ENCODE measurements at places on chromosomes 4 and X.
A peak's percentile ranks its signal among the peaks of the same experiment; 100 is the strongest.

GRCh38 chrX:97215186-97215585 lies 331.5 kb downstream of the RPA4 start:
- no peak for DNase-seq

GRCh38 chrX:10111364-10112148 lies 45.2 kb upstream of the CLCN4 start:
- peak; percentile 53 for DNase-seq

GRCh38 chr4:149709640-149710039 lies 106.0 kb downstream of the IQCM start:
- DNase-seq, result no peak

DNA sequence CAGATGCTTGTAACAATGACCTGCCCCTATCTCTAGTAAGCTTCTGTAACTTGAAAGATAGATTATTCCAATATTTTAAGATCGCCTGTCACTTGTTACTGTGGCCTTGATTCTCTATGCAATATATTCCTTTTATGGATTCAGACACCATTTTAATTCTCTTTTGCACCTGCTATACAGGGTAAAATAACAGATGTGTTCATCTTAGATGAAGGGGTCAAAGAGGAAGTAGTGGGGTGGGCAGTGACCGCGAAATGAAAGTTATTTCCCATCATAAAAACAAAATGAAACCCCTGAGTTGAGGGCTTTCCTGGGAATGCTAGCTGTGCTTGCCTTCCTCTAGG lies 175.9 kb downstream of the TSPAN5 start:
- no peak for DNase-seq

DNA sequence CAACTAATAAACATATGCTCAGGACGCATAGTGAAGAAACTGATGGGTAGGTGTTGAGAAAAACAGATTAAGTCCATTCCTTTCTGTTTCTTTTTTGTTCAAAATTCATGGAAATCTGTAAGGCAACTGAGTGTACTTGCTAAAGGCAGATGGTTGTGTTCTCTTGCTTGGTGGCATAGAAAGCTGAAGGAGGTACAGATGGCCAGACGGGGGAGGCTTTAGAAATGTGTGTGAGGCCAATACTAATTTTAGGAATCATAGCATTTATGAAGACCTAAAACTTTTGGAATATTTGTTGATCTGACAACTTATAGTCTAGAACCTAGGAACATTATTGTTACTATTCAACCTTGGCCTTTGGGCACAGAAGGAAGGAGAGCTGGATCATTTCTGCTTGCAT lies 56.8 kb upstream of the EMCN start:
- no peak for DNase-seq
